ENCODE measurements at places on chromosomes 6 and 20.

GRCh38 chr6:142659661-142660060 lies 285.3 kb downstream of the HIVEP2 start:
- no peak for DNase-seq

DNA sequence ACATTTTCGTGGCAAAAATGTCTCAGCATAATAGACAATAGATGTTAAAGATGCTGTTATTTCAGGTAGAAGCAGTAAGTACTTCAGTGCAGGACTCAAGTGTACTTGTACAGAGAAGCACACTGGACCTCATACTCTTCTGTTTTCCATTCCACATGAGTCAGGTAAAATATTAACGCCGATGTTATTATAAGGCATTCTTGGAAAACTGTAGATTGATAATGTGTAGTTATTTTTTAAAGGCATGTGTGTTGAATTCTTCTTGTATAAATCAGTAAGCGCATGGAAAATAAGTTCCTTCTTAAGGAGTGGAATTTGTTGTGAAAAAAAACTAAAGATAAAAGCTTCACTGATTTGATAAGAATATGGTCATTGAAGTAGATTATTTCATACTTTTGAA lies 45.8 kb downstream of the DOP1A start:
- DNase-seq: no peak

- DNase-seq: no peak
These were observed 104.6 kb upstream of the EXOC2 start for GRCh38 chr6:797479-798077.

GRCh38 chr6:6646859-6647258 lies 58.3 kb downstream of the LY86 start:
- no peak for DNase-seq

DNA sequence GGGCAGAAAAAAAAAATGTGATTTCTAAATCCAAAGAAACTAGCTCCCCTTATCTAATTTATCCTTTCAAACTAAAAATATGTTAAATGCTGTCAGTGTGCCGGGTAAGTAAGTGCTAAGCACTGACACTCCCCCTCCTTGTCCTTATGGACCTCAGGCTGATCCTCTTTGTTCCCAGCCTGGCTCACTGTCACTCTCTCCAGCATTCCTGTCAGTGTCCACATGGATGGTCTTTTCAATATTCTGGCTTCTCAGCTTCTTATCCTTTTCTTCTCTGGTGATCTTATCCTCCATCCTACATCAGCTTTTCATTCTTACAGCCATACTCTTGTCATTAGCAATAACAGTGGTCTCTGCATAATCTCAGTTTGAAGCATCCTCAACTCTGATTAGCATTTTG lies 55.0 kb downstream of the BCKDHB start:
- DNase-seq: no peak

- no peak for DNase-seq
These were observed 30.7 kb upstream of the IRF4 start for GRCh38 chr6:360764-361373.

DNA sequence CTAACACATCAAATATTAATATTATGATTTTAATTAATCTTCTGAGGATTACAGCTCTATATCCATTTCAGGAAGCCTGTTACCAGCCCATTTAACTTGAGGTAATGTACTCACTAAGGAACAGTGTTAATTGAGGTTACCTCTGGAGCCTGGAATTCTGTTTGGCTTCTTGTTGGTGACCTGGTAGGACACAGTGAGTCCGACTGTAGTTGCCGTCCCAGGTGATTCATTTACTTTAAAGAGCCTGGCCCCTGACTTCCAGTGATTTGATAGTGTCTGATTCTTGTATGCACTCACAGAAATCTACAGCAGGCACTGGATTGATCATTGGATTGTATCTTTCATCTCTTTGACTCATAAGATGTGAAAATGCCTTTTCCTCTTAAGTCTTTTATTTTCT lies 34.0 kb downstream of the IGF2R start:
- DNase-seq: no peak

DNA sequence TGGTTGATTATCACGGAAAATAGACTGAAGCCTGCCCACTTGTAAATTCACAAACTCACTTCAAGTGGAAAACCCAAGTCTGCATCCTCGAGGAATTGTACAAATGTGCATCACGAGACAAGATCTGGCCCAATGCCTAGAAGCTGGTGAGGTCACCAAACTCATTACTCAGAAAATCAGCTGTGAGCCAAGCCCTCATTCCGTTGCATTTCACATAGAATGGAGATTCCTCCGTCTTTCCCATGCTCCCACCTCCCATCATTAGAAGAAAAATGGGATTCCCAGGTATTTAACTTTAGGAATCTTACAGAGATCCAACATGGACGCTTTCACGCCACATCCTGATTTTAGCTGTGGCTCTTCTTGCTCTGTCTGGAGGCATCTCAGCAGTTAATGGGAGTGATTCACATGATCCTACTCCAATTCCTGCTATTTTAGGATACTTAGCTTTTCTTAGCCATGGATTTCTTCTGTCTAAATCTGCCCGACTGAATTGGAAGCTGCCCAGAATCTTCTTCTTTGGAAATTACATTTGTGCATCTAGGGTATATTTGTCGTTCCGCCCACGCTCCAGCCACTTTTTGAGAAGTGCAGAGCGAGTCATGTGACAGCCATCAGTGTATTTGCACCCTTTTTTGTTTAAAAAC lies 68.7 kb upstream of the STMND1 start:
- DNase-seq: peak; percentile 82

DNA sequence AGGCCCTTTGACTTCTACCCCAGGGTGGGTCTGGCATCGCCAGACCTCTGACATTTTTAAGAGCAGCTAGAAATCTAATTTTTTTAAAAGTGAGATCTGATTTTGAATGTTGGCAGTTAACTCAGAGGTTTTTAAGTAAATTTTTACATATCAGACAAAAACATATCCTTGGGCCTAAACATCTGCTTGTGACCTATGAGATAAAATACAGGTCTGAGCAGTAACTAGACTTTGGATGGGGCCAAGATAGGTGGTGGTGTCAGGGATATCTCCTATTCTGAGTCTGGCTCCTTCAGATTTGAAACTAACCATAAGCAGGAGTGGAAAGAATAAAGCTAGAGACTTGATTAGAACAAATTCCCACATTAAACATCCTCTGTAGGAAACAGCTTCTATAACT lies 17.6 kb downstream of the RALY start:
- DNase-seq: no peak

DNA sequence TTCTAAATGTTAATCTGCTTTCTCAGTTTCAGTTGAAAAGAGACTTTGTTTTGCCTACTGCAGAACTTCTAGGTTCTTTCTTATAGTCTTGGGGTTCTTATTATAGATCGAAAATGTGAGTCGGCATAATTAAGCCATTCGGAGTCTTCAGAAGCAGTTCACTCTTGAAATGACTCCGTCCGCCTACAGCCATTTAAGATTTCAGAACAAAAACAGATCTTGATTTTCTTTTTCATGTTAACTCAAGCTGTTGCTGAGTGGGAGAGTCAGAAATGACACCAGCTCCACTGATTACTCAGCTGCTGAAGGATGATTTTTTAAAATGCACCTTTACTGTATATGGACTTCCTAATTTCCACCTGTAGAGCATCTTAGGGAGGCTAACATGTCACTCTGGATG lies 15.9 kb downstream of the PRDM1 start:
- no peak for DNase-seq

DNA sequence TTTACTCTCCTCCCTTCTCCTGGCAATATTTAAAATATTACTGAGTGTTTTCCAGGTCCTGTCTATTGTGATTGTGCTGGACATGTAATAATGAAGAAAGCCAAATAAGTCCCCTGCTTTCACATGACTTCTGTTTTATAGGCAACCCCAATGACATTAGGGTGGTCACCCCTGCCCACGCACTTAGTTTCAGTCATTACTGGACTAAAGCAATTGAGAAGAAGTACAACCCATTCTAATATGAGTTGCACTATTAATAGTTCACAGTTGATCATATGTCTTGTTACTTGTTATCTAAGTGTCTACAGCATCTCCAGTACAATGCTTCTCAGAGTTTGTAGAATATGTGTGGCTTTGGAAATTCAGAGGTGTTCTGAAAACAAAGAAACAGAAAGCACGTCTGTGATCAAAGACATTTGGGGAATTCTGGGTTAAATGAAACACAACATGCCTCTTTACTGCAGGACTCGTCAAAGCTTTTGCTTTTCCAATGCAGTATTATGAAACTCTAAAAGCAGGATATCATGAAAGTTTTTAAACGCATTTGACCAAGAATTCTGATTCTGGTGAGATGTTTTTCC lies 789.5 kb downstream of the DHX35 start:
- DNase-seq: no peak

- DNase-seq: no peak
These were observed 21.7 kb downstream of the COL20A1 start for GRCh38 chr20:63314566-63315239.

GRCh38 chr6:12666886-12667285 lies 49.7 kb upstream of the PHACTR1 start:
- DNase-seq: no peak

DNA sequence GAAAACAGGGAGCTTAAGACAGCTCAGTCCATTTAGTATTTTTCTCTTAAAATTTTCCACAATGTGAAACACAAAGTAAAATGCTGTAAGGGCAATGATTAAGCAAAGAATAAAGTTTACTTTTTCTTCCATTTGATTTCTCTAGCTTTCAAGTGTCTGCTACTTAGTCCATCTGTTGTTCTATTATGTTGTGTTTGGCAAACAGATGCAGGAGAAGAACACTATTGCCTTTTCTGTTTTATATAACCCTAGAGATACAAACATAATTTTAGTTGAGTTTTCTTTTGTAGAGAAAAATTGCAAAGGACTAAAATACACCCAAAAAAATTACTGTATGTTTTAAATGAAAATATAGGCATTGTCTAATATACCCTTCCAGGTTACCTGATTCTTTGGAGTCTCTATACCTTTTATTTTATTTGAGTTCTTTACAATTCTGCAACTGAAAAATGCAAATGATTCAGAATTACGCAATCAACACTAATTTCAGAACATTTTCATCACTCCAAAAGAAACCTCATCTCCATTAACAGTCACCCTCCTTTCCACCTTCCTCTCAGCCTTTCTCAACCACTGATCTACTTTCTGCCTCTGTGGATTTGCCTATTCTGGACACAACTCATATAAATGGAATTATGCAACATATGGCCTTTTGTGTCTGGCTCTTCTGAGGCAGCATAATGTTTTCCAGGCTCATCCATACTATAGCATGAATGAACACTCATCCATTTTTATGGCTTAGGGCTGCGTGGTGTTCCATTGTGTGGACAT lies 96.9 kb downstream of the MKKS start:
- no peak for DNase-seq

- DNase-seq: no peak
These were observed 67.1 kb downstream of the EDN1 start for GRCh38 chr6:12356983-12357972.

DNA sequence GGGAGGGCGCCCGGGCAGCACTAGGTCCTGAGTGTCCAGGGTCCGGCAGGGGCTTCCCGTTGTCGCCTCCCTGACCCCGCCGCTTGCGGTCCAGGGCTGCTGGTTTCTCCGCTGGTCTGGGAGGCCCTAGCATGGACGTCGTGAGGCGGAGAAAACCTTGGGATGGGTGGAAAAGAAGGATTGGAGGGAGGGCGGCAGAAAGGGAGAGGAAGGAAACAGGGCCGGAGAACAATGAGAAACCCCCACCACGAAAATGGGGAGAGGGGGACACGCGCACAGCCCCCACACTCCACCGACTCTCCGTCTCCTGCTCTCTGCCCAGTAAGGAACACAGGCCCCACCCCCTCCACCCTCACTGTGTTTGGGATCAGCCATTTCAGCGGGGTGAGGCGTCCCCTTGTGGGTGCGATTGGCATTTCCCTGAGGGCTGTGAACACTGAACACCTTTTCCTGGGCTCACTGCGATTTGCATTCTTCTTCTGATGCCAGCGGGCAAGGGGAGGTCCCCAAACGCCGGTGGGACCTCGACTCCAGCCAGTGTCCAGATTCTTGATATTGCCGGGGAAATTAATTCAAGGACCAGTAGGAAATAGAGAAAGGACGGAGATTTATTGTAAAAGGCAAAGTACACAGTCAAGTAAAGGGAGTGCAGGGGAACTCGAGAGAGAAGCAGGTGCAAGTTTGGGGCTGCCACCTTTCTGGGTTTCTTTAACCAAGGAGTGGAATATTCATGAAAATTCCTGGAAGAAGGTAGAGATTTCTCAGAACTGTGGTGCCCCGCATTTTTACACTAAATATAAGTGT lies 3.3 kb upstream of the RAET1G start:
- DNase-seq: peak; percentile 94

DNA sequence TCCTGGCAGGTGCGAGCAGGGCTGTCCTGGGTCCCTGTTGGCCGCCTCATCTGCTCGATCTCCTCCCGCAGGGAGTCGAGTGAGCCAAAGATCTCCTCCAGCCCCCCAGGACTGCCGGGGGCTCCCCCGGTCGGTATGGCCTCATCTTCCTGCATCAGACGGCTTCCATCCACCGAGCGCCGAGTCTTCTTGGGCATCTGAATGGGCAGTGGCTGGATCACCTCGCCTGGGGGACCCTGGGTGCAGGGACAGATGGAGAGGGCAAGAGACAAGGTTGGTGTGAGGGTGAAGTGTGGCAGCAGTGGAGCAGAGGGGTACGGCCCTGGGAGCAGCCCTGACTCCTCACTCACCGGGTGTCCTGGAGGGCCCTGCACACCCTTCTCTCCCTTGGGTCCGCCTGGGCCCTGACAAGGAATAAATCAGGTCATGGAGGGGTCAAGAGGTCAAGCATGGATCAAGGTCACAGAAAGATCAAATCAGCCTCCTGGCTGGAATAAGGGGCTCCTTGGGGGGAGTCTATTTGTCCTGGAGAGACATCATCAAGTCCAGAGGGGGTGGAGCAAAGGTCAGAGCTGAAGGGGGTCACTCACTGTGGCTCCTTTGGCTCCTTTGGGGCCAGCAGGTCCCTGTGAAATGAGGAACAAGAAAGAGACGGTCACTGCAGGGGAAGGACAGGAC lies 26.5 kb downstream of the COL11A2 start:
- DNase-seq: no peak

- peak; percentile 68 for DNase-seq
These were observed 39.4 kb downstream of the KIAA1755 start for GRCh38 chr20:38221119-38221589.

- no peak for DNase-seq
These were observed 402.1 kb downstream of the KIF16B start for GRCh38 chr20:16171180-16171579.
